ENCODE measurements at places on chromosomes 5 and 9.
A peak's percentile ranks its signal among the peaks of the same experiment; 100 is the strongest.

DNA sequence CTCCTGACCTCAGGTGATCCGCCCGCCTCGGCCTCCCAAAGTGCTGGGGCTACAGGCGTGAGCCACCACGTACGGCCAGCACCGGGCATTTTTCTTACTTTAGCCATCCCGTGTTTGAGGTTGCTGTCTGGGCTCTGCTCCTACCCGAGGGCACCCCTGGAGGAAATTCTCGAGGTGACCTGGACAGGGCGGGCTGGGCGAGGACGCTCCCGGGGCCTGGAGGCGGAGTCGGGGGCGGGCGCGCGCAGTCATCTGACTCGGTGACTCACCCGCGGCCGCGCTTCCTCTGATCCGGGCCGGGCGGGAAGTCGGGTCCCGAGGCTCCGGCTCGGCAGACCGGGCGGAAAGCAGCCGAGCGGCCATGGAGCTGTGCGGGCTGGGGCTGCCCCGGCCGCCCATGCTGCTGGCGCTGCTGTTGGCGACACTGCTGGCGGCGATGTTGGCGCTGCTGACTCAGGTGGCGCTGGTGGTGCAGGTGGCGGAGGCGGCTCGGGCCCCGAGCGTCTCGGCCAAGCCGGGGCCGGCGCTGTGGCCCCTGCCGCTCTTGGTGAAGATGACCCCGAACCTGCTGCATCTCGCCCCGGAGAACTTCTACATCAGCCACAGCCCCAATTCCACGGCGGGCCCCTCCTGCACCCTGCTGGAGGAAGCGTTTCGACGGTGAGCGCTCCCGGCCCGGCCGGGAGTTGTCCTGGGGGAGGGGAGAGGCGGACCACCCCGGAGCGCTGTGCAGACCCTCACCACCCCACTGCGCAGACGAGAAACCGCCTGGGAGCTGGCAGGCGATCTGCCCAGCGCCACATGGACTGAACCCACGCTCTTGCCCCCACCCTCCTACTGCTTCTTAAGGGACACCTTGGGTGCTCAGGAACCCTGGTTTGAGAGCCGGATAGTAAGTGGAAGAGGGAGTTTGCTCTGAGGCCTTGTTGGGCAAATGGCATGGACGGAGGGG lies at the start of gene HEXB:
TSS of gene HEXB (plus strand) at position 334 of the 952 bp plus-strand sequence. CDS start at position 362, 28 bp downstream.
- DNase-seq: peak; percentile 95

- DNase-seq: no peak
These were observed 30.9 kb upstream of the FAM169A start for GRCh38 chr5:74897049-74897448.

DNA sequence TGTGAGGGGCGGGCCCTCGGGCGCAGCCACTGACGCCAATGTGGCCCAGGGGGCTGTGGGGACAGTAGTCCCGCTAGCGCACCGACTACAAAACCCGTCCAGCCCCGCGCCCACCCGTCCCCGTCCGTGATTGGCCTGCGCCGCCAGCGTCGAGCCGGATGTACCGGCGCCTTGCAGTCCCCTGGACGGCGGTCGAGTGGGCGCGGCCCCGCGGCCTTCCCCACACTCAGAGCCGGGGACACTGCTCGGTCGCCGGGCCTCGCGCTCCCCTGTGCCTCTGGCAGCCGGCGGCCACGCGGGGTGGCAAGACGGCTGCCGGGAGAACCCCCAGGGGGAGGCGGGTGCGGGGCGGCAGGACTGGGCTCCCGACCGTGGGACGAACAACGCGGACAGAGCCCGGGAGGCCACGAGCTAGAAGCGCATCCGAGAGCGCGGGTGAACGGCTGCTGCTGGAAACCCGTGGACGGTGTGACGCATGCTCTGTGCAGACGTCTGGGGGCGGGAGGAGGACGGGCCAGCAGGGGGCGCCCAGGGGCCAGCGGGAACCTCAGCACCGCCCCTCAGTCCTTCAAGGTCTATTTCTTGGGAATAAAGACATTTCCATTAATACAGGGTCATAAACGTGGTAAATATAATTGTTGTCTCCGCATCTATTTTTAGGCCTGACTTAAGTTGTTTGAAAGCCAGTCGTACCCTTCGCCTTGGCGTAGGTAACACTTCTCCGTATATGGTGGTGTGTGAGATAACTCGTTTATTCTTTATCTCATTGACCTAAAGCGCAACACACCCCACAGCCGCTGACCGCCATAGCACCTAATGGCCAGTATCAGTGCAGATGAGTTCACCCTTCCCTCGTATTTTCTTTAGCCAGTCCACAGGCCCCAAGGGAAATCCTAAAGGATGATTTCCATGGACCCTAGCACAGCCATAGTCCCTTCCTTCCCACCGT lies 629 bp upstream of the BICD2 start:
- DNase-seq: peak; percentile 99

GRCh38 chr9:17614250-17614649 lies 35.4 kb downstream of the SH3GL2 start:
- no peak for DNase-seq

- DNase-seq: no peak
These were observed 8.2 kb upstream of the GDNF start for GRCh38 chr5:37847978-37848425.

- DNase-seq: no peak
These were observed 1970.4 kb upstream of the WWC1 start for GRCh38 chr5:166320920-166321480.

- DNase-seq: no peak
These were observed 256.8 kb upstream of the IRX4 start for GRCh38 chr5:2139478-2139877.

- no peak for DNase-seq
These were observed 51.1 kb downstream of the FNIP1 start for GRCh38 chr5:131745703-131746102.

DNA sequence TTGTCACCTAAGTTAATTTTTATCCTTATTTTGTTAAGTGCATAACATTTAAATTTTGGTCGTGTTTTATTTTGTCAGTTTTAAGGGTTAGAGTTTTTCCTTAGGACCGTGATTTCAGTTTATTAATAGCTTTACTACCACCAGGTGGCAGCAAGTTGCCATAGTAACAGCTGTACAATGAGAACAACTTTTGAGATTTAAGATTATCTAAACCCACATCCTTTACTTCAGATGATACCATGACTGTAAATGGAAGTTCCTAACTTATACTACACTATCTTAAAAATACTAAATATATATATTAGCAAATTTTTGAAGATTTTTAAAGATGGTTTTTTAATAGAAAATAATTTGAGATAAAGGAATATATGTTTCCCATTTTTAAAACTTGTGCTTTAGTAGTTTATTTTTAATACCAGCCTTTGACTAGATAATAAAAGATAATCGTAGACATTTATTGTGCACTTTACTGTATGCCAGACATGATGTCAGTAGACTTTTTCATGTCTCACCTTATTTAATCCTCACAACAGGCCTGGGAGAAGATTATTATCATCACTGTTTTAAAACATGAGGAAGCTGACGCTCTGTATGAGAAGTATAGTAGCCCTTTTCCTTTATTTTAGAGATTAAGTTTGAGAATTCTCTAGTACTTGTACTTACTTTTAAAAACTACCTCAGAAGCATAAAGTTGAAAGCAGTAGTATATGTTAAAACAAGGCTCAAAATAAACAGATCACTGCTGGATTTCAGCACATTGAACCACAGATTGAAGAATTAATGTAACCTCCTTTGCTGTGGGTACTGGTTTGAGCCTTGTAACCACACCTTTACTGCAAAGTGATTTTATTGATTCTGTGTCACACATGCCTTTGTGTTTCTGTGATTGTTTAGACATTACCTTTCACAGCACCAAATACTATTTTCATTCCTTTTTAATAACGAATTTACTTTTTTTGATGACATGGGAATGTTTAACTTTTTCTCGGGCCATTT lies 27.5 kb downstream of the SREK1 start:
- DNase-seq: peak; percentile 51

- DNase-seq: no peak
These were observed 14.2 kb downstream of the RIC1 start for GRCh38 chr9:5643005-5643624.

DNA sequence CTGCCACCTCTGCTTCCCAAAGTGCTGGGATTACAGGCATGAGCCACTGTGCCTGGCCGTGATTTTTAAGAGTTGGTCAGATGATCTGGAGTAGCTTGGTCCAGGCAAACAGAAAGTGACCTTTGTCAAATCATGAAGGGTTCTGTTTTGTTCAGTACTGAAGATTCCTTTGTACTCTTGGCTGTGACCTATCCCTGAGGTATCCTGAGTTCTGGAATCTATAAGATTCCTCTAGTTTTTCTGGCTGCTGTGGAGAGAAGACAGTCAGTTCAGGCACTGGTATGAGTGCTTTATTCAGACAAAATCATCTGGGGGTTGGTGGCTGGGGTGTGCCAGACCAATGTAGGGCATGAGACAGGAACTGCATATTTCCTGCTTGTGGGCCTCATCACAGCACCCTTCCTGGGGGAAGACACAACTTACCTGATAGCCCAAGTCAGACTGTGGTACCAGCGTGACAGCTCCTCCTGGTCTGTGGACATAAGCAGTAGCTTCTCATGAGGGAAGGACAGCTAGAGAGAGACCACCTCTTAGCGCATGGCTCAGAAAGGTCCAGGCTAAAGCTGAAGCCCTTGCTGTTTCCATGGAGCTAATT lies 3.1 kb downstream of the ARHGEF39 start:
- no peak for DNase-seq

GRCh38 chr9:20227166-20227874 lies 395.0 kb downstream of the MLLT3 start:
- no peak for DNase-seq

- DNase-seq: no peak
These were observed 141.1 kb upstream of the SLC12A2 start for GRCh38 chr5:127942246-127943060.

- DNase-seq: no peak
These were observed 36.2 kb upstream of the GABRP start for GRCh38 chr5:170747357-170747756.

- peak; percentile 52 for DNase-seq
These were observed 105.5 kb upstream of the KLF4 start for GRCh38 chr9:107594908-107595530.

GRCh38 chr9:121599872-121600585 lies 51.4 kb upstream of the DAB2IP start:
- no peak for DNase-seq

DNA sequence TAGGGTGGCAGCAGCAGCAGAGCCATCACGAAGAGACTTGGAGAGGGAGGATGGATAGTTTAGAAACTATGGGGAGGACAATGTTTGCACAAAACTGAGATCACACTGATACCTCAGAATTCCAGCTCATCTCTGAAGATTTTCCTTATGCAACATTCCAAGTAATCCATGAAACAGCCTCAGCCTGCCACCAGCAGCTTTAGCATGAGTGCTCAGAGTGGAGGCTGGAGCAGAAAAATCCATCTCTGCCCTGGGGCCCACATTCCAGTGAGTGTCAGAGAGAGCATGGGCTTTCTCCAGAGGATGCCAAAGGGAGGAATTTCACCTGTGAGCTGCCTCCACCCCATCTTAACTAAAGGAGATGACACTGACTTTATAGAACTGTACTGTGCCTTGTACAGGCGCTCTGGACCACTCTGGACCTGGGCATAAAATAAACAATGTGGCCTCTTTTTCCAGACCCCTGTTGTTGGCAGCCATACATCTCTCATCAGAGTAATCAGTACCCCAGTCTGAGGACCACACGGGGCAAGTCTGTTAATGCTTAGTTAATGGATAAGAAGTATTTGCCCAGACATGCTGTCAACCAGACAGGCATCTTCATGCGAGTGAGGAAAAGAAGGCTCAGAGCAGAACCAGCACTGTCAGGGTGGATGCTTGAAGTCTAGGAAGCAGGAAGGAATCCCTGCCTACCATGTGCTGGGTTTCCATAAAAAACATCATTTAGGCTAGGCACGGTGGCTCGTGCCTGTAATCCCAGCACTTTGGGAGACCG lies 440.9 kb downstream of the ENC1 start:
- no peak for DNase-seq

DNA sequence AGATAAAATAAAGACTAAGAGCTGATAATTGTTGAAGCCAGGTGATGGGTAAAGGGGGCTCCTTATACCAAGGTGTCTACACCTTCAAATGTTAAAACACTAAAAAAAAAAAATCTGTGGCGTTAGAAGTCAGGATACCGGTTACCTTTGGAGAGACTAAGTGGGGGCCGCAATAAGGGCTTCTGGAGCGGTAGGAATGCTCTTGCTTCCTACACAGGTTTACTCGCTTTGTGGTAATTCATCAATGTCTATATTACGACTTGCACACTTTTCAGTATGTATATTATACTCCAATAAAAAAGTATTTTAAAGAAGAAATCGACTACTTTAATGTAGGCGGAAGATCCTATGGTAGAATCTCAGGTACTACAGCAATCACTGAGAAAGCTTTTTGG lies 12.5 kb downstream of the MRPS27 start:
- no peak for DNase-seq

- DNase-seq: no peak
These were observed 244.5 kb downstream of the NR2F1-AS1 start for GRCh38 chr5:93336330-93337110.

GRCh38 chr9:129467004-129467588 lies 153.8 kb downstream of the C9orf50 start:
- DNase-seq: no peak

- no peak for DNase-seq
These were observed 224.3 kb downstream of the GRIA1 start for GRCh38 chr5:153714798-153715197.

GRCh38 chr5:107937204-107937603 lies 266.5 kb upstream of the EFNA5 start:
- DNase-seq: no peak

DNA sequence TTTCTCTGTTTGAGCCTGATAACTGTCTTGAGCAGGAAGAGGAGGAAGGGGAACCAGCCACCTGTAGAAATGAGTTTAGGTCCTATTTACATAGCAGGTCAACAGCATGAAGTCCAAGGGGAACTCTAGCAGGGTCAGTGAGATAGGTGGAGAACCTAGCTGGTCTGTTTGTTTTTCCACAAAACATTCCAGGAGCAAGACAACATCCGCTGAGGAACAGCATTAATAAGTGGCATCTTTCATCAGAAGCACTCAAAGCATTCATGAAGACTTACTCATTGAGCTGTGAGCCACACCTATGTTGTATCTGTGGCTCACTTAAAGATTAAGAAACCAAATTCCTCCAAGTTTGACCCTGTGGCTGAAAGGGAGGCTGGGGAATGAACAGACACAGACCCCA lies 115.9 kb downstream of the ACTBL2 start:
- no peak for DNase-seq

DNA sequence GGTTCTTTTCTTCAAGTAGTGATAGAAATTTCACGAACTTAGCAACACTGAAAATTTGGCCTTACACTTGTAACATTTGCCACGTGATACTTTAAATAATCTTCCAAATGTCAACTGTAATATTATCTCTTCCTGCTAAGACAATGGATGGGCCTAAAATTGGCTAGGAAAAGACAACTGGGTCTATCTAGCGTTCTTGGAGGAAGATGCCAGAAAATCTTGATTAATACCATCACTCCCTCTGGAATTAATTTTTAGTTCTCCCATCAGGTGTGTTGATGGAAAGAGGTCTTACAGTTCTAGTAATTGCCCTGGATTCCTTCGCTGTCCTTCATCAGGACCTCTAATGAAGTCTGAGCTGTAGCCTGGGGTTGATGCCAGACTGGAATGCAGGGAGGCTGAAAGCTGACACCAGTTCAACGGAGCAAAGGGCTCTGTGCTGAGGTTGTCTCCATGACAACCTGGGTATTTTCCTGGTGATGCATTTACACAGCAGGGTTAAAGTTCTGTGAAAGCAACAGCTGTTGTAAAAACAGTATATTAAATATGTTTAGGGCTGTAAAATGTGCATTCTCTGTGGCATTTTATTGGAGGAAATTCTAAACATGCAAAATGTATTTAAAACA lies 92.3 kb downstream of the GAS1 start:
- DNase-seq: no peak

All from suppressor macrophage (primary cell).